Activated CD4-positive, alpha-beta T cell treated with anti-CD3 and anti-CD28 coated beads for 36 hours (primary cell): ENCODE measurements at places on chromosomes 11 and 22. TPM values are rescaled to one million over a fixed set of nuclear protein-coding genes. Genes with fewer than 3 reads are reported as not detected.

GRCh38 chr22:25564979-25565677, 653 bp downstream of the GRK3 start:
- peak; percentile 49 for DNase-seq

GRCh38 chr11:117414724-117415123, 87.1 kb downstream of the CEP164 start:
- DNase-seq, result no peak

DNA sequence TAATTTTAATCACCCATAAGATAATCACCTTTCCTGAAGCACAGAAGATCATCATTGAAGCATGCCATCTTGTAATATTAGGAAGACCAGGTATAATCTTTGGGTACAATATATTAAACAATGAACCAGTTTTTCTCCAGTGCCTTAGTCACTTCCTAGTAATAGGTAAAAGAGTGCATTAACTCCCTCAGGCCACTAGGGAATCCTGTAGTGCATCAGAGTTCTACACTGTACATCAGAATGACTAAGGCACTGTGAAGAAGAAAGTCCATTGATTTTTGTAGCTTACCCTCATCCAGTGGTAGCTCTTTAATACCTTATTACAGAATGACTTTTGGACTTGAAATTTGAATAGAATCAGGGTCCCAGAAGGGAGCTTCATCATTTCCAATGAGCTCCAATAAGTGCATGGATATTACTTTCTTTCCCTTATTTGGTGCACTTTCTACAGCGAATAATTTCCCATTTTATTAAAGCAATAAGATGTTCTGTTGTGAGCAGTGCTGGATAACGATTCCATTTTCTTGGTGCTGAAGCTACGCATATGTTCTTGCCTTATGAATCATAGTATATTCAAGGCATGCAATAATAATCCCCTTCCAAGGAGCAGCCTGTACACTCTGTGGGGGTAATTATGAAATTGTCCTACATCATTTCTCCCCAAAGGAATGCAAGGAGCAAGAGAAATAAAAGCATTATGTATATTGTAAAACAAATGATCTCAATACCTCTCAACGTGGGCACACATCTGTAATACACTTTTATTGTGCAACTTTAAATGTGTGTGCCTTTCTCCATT, 4.7 kb downstream of the C11orf87 start:
- DNase-seq, result no peak

DNA sequence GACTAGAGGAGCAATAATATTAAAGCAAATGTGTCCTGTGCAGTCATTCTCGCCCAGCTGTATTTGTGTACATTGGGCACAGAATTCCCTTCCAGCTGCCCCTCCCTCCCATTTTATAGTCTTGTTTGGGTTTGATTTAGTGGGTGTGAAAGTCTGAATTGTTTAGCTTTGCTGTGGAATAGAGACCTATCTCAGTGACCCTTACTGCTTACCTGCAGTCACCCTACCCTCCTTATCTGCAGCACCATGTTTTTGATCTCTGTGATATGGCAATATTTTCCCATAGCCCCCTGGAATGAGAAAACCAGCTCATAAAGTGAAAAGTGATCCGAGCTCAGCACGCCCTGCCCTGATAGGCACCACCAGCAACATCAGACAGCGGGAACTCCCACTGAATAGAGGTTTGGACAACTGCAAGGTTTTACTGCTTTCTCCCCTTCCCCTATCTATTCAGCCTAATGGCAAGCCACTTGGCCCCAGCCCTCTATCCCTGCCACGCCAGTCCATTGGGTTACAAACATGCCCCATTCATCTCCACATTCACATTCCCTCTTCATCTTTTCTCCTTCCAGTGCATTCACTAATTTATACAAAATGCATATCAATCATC, 199.0 kb downstream of the ETS1 start:
- DNase-seq, result no peak

GRCh38 chr22:24894220-24894975, 52.1 kb downstream of the LHFPL7 start:
- DNase-seq, result no peak

GRCh38 chr11:108142304-108142703, 20.9 kb downstream of the ACAT1 start:
- no peak for DNase-seq

C22orf42 gene
- total RNA-seq, result not detected

GRCh38 chr22:38132794-38133193, 22.3 kb upstream of the BAIAP2L2 start:
- DNase-seq, result no peak

NRGN gene
- total RNA-seq, result 13.5 TPM

DNA sequence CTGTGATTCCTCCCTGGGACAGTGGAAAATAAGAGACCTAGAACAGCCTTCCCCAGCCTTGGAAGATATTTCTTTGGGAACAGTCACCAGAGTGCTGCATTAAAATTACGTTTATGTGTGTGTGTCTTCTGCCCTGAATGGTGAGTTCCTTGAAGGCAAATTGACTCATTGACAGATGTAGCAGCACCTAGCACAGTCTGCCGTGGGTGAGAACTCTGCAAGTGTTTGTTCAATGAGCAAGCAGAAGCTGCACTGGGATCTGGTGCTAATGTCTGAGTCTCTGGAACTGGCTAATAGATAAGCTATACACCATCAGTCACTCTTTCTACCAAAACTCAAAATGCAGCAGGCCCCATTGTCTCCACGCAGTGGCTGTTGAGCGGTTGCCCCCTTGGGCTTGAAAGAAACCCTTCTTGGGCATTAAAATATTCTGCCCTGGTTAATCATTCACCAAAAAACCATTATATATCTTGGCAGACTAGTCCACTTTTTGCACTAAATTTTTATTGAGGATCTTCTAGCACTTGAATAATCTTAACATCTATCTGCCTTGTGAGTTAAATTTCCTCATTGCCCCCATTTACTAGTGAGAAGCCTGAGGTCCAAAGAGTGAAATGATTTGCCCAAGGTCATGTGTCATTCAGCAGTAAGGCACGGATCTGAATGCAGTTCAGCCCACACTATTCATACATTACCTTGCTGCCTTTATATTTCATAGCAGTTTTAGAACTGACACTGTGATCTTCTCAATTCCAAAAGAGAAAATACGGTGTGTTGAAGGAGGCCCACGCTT, 87.8 kb upstream of the GALNT18 start:
- DNase-seq, result no peak

LMO2 gene
- total RNA-seq, result not detected

DNA sequence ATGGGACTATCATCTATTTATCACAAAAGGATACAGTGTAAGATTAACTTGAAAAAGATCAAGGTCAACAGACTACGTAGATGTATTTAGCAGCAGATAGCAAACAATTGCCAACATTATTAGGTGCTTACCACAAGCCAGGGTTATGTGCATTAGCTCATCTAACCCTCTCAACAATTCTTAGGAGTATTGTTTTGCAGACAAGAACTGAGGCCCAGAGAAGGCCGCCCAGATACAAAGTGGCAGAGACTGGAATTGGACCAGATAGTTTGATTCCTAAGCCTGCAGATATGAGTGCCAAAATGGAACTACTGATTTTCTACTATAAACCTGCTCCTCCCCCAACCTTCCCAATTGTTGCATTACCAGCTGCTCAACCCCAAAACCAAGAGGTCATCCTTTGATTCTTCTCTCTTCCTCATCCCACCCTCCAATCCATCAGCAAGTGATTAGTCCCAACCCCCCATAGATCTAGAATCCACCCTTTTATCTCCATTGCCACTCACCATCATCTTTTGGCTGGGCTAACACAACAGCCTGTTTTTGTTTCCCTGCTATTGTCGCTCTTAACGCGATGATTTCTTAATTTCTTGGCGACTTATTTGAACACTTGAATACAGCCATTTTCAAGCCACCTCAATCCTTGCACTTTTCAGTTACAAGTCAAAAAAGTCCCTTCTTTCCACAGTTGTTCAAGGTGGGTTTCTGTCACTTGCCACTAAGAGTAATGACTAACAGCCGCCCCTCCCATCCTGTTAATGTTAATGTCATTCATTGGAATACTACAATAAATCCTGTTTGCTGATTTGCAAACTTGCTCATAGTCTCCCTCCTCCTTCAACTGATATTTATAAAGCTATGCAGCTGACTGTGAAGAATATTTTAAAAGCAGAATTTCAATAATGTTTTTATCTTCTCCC, 2.7 kb downstream of the TMEM123 start:
- DNase-seq, result no peak

GRCh38 chr11:66691311-66691980, 13.8 kb upstream of the RBM4B start:
- no peak for DNase-seq
